Hepatic stellate cell (primary cell): ENCODE measurements at places on chromosomes 5 and 9.

DNA sequence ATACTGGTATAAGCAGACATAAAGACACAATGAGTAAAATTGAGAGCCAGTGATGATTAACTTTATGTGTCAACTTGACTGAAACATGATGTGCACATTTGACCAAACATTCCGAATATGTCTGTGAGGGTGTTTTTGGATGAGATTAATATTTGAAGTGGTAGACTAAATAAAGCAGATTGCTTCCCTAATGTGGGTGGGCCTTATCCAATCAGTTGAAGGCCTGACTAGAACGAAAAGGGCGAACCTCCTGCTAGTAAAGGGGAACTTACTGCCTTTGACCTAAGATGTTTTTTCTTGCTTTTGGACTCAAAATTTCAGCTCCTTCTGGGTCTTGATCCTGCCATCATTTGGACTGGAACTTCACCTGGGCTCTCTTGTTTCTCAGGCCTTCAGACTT, 1387.7 kb upstream of the CDH6 start:
- no peak for DNase-seq

DNA sequence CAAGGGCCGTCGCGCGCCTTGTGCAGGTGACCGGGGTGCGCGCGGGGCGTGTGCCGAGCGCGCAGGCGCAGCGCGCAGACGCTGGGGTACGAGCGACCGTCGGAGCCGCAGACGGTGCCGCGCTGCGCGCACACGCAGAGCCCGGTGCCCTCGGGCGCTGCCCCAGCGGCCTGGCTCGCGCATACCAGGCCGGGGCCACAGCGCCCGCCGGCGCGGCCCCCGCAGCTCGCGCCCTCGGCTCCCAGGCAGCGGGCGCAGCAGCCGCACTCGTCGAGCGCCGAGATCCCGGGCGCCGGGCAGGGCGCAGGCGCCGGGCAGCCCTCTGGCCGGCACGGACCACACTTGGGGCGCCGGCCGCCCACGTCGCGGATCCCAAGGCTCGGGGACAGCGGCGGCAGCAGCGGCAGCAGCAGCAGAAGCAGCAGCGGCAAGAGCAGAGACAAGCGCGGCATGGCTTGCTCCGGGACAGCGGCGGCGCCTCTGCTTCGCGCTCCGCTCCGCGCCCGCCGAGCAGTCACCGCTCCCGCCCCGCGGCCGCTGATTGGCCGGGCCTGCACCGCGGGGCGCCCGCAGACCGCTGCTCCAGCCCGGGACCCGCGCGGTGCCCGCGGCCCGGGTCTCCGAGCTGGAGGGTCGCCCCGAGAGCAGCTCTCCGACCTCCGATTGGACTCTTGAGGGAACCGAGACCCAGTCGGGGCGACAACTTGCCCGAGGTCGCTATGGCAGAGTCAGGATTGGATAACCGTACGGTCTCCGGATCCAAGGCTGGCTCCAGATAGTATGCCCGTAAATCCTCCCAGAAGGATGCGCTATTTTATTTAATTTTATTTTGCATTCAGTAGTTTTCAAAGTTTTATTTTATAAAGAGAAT, at the start of gene IGFBPL1:
Gene IGFBPL1 (minus strand): TSS at position 482 of the 871 bp plus-strand sequence. CDS start 30 bp downstream, at position 452.
- peak; percentile 51 for DNase-seq

- DNase-seq, result peak; percentile 57
These were observed 502 bp downstream of the NSD1 start for GRCh38 chr5:177133853-177134696.

GRCh38 chr9:85004818-85005413, 335.4 kb downstream of the NTRK2 start:
- no peak for DNase-seq

DNA sequence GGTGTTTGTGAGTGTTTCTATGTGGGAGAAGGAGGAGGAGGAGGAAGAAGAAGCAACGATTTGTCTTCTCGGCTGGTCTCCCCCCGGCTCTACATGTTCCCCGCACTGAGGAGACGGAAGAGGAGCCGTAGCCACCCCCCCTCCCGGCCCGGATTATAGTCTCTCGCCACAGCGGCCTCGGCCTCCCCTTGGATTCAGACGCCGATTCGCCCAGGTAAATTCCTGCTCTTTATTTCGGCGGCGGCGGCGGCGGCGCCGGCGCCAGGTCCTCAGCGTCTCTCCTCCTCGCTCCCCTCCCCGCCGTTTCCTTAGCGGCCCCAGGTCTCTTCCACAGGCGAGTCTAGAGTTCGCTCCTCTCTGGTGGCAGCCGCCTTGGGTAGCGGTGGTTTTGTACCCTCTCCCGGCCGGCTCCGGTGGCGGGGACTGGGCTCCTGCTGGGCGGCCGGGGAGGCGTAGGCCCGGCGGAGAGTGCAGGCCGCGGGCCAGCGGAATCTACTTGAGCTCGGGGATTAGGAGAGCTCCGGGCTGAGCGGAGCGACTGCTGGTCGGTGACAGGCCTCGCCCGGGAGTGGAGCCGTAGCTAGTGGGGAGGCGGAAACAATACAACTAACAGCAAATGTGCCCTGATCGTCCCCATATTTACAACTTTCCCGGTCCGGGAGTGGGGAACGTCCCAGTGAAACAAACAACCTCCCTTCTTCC, 547 bp downstream of the NIPBL start:
- peak; percentile 35 for DNase-seq

DNA sequence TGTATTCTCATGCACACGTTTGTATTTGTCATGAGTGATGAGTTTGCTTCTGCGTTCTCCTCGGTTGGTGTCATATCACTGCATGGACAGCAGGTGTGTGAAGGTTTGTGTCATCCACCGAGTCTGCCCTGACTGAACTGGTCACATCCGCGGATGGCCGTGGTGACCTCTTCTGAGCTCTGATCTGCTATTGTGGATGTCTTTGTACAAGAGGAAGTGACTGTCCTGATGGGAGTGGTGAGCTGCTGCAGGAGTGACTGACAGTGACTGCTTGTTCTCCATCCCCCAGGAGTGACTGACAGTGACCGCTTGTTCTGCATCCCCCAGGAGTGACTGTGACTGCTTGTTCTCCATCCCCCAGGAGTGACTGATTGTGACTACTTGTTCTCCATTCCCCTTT, 69.9 kb downstream of the EHMT1 start:
- DNase-seq, result no peak

GRCh38 chr5:169871826-169872490, 108.3 kb downstream of the INSYN2B start:
- DNase-seq, result no peak

- no peak for DNase-seq
These were observed 80.3 kb downstream of the FGF1 start for GRCh38 chr5:142605611-142606010.

GRCh38 chr5:143019157-143019556, 249.0 kb downstream of the ARHGAP26 start:
- no peak for DNase-seq

DNA sequence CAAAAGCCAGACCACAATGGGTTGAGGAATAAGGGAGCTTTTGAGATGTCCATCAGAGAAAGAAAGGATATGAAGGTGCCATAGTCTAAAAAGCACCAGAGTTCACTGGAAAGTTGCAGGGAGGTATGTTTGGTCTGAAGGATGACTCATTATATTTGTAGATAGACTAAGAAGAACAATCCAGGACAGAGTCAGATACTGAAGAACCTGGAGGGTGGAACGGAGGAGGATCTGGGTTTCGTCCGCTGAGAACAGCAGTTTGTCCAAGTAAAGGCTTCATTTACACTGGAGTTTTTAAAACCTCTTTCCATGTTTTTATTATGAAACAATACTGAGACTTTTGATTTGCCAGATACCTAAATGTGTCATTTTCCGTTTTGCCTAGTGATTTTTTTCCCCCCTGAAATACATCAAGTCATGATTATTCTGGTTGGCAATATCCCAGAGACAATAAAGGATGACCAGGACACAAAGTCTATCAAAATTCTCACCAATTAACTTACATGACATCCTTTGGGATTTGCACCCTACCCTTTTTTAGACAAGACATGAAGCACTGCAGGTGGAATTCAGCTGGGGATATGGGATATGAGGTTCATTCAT, 219.9 kb downstream of the MLLT3 start:
- no peak for DNase-seq

DNA sequence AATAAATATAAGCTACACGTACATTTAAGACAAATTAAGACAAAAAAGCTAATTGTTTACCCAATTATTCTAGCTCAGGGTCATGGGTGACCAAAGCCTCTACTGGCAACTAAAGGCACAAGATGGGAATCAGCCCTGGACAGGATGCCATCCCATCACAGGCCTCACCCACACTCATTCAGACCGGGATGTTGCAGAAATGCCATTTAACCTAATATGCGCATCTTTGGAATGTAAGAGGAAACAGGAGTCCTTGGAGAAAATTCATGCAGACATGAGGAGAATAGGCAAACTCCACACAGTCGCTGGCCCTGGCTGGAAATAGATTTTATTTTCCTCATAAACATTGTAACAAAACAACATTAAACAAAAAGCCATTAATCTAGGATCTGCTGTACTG, 2003.8 kb upstream of the CDH9 start:
- no peak for DNase-seq

- peak; percentile 97 for DNase-seq
These were observed 68.2 kb downstream of the LRSAM1 start for GRCh38 chr9:127519301-127520166.

- DNase-seq, result no peak
These were observed 6.6 kb upstream of the RMND5B start for GRCh38 chr5:178123966-178124925.

DNA sequence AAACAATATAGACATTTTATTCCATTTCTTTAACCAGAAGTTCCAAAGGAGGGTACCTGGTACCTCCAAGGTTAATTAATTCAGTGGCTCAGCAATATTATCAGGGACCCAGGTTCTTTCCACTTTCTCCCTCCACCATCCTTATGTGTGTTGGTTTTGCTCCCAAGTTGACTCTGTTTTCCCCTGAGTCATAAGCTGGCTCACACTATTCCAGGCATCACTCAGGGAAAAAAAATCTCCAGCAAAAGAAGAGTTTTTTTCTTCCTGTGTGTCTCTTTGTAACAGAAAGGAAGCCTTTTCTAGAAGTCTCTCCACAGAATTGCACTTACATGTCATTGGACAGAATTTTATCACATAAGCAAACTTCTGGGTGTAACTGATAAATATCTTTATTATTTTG, 31.2 kb upstream of the GALNT10 start:
- DNase-seq, result peak; percentile 19

- DNase-seq, result no peak
These were observed 50.7 kb upstream of the NKD2 start for GRCh38 chr5:957748-958485.

DNA sequence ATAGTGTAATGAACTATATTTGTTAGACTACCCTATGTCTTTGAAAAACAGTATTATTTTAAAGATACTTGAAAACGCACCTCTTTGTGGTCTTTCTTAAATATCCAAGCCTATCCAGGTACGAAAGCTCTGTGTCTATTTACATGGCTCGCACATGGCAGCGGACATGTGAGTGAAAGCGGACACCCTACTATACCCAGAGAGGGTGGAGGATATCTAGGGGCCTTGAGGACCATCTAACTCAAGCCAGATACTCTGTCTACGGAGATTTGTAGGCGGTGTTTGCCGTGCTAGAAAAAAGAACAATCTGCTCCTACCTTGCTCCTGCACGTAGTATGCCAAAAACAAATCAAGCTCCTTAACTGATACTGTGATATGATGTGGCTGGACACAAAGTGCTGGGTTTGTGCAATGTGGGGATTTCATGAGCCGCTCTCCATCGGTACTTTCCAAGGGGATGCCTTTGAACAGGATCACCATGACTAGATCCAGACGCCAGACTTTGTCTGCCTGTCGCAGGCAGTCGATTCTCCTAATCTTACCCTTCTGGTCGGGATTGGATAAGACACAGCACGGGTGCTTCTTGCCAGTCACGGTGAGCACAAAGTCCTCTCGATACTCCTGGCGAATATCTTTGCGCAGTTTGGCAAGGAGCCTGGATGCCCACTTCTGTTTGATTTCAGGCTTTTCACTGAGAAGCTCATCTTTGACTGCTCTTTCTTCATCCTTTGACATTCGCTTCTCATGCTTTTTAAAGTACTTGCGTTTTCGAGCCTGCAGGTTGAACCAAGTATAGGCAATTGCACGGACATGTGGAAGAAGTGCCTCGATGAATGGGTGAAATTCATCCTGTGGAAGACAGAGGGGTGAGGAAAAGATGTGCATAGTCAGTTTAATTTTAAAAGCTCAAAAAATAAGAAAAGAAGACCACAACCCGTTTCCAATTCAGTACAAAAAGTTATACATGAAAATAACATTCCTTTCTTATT, 7.0 kb downstream of the NFIB start:
- no peak for DNase-seq

- DNase-seq, result peak; percentile 2
These were observed 36.2 kb downstream of the FBXL17 start for GRCh38 chr5:108345541-108346171.
